A172 (cell line): ENCODE measurements at places on chromosomes 13 and 19. TPM values are rescaled to one million over a fixed set of nuclear protein-coding genes. Genes with fewer than 3 reads are reported as not detected.
A peak's percentile ranks its signal among the peaks of the same experiment; 100 is the strongest.

- no peak for DNase-seq
Measured at GRCh38 chr13:86922936-86923335, 748.2 kb upstream of the SLITRK5 start.

GRCh38 chr13:112777637-112778406 is 88.0 kb downstream of the ATP11A start:
- no peak for DNase-seq

GRCh38 chr13:75864718-75865117 is 228.6 kb downstream of the LMO7 start:
- DNase-seq: no peak

- DNase-seq: no peak
Measured at GRCh38 chr13:46490129-46490528, 62.8 kb upstream of the LRCH1 start.

DNA sequence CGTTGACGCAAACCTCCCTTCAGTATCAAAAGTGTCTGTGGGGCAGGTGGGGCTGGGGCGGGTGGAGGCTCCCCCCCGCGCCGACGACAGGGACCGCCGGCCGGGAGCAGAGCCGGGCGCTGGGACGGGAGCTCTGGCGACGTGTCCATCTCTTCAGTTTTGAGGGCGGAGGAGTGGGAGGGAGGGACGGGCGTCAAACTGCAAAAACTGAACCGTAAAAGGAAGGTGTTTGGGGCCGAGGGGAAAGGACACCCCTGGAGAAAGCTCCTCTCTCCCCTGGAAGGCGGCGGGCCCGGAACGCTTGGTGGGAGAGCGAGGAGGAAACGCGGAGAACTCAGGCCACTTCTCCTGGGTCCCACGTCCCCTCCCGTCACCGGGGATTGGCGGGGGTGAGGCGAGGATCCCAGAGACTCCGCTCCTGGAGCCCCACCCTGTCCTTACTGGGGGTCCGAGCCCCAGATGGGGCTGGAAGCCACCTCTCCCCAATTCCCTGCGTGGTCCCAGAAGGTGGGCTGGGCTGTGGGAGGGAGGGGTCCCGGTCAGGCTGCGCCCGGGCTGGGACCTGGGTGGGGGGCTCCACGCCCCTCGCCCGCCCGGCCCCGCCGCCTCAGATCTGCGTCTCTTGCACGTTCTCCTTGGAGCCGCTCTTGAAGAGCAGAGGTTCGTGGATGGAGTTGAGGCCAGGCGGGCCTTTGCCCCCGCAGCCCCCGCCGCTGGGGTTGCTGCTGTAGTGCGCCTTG is 3.4 kb upstream of the ASPDH start:
- no peak for DNase-seq

- peak; percentile 24 for DNase-seq
Measured at GRCh38 chr13:74134777-74135325, 647 bp upstream of the KLF12 start.

DNA sequence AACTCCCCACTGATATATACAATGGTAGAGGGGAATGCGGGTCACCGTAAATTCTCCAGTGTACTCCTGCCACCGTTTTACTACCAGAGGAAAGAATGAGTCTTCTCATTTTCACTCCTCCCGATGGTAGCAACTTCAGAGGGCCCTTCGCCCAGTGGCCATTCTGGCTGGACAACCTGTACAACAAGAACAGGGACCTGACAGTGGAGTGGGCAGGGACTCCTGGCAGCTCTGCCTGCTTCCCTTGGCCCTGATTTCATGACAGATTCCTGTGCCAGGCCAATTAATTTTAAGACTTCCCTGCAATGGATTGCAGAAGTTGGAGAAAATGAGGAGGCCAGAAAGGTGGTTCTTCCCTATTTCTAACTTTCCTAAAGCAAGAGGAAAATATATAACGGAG is 148.9 kb downstream of the GPC6 start:
- DNase-seq: no peak

DNA sequence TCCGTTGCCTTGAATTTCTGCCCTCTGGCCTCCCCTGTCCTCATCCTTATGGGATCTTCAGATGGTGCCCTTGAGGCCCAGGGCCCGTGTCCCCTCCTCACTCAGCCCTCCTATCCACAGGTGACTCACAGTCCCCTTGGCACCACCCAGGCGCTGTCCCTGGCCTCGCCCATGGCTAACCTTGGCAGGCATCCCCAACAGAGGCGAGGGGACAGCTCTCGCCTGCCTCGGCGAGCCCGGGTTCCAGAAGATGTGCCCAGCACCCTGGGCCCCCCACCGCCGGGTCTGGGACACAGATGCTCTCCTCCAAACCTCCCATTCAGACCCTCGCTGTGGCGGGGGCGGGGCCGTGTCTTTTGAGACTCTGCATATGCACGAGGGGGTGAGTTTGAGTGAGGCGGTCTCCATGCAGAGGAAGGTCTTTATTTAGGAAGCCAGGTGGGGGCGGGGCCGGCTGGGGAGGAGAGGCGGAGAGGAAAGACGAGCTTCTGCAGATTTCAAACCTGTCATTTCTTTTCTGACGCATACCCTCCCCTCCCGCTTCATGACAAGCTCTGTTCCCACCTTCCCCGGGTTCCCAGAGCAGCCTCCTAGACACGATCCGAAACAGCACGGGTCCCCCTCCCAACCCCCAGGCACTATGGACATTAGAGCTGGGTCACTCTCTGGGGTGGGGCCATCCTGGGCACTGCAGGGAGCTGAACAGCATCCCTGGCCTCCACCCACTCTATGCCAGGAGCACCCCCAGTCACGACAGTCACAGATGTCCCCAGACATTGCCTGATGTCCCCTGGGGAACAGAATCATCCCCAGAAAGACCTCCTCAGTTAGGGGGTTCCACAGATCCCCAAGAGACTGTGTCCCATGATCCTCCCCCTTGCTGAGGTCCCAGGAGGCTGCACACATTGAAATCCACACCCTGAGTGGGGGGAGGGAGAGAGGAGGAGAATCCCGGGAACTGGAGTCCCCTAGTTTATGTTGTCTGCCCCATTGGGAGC is 48.5 kb downstream of the GNG7 start:
- no peak for DNase-seq

DNA sequence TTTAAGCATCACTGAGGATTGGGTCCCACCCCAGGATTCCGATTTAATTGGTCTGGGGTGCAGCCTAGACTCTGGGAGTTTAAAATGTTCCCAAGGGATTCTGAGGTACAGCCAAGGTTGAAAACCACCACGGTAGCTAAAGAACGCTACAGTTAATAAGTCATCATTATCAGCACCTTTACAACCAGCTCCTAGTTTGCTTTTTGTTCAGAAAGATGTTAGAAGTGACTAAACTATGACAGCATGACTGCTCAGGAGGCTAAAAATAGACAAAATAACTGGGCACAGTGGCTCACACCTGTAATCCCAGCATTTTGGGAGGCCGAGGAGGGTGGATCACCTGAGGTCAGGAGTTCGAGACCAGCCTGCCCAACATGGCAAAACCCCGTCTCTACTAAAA is 11.7 kb upstream of the EPSTI1 start:
- no peak for DNase-seq

- no peak for DNase-seq
Measured at GRCh38 chr13:56066321-56066720, 1074.4 kb upstream of the PRR20A start.

- DNase-seq: no peak
Measured at GRCh38 chr13:38073931-38074330, 204.4 kb upstream of the TRPC4 start.

GRCh38 chr13:91154558-91155353 is 192.7 kb upstream of the MIR17HG start:
- no peak for DNase-seq

GRCh38 chr19:1206864-1207450 is 1.4 kb downstream of the STK11 start:
- DNase-seq: no peak

DNA sequence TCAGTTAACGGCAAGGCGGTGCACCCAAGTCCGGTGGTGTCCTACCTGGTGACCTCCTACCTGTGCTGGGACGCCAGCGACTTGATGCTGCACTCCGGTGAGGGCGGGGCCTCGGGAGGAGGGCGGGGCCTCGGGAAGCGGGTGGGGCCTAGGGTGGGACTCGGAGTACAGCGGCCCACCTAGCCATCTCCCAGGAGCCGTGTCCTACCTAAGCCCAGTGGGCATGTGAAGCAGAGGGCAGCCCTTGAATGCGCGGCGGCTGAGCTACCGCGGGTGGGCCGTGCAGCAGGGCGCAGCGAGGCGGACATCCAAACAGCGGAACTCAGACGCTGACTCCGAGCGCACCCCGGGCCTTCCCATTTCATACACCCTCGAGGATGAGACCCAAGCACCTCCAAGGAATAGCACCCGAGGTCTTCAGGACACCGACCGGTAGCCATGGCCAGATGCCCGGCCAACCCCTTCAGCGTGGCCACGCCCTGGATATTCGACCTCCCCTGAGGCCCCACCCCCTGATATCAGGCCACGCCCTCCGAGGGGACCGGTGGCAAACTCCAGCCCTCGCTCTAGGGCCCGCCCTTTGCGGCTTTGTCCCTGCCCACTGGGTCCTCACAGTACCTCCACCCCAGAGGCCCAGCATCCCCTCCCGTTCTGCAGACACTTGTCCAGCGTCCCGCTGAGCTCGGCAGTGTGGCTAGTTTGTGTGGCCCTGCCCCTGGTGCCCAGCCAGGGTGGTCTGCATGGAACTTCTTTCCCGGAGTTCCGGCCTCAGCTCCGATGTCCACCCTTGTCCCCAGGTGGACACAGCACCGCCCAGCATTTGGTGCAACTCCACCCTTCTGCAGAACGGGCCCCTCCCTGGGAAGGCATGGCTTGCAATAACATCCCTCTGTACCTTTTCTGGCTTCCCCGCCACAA is 5.4 kb downstream of the KLK1 start:
- no peak for DNase-seq

DNA sequence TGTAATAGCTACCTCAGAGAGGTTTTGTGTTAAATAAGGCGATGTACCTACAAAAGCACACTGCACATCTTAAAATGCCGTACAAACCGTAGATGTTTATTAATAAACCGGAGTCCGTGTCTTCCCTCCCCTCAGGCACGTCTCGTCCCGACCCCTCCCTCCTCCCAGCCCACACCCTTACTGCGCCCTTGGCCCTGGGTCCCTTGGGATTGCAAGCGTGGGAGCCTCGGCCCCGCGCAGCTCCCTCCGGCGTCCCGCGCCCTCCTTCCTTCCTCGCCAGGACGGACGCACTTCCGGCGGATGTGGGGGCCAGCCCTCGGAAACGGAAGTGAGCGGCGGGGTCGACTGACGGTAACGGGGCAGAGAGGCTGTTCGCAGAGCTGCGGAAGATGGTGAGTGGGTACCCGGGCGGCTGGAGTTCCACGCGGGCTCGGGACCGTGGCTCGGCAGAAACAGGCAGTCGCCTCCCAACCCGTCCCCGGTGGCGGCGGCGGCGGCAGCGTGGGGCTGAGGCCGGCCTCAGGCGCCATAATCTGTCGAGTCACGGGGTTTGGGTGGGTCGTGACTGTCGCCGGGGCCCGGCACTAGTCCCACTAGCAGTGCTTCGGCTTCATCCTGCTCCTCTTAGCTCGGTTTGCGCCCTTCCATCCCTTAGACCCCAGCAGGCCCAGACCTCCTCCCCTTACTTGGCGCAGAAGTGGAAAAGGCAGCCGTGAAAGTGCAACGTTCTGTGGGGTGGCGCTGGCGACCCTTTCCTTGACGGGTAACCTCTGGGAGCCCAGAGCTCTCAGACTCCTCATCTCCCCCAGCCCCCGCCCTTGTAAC is at the start of gene POMP:
Gene POMP (plus strand): TSS at position 335 of the 825 bp plus-strand sequence. CDS start 55 bp downstream, at position 390.
- DNase-seq: peak; percentile 74

DNA sequence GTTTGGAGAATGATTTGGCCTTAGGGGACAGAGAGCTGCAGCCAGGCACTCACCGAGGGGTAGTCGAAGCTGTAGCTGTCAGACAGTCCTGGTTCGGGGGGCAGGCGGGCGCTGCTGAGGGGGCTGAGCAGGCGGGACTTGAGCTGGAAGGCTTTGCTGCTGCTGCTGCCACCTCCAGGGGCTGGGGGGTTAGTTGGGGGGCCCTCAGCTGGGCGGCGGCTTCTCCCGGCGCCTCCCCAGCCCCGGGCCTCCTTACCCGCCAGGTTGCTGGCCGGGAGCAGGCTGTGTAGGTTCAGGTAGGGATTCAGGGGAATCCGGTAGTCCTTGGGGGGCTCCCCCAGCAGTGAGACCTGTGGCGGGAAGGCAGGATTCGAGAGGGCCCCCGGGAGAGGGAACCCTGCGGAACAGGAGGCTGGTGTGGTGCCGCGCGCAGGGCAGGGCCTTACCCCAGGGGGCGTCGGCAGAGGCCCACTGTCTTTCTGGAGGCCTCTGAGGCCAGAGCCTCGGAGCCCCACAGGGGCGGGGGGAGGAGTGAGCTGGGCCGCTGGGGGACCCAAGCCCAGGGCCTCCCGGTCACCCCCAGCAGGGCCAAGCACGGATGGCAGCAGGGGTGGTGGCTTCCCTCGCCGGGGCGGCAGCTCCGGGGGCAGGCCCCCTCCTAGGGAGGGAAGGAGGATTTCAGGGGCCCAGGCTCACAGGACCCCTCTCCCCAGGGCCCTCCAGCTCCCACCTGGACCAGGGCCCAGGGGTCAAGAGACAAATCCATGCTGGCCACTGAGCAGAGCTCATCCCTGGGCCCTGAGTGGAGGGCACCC is 5.0 kb upstream of the FDX2 start:
- DNase-seq: no peak

- DNase-seq: no peak
Measured at GRCh38 chr19:694481-695351, 536 bp downstream of the PRSS57 start.

DNA sequence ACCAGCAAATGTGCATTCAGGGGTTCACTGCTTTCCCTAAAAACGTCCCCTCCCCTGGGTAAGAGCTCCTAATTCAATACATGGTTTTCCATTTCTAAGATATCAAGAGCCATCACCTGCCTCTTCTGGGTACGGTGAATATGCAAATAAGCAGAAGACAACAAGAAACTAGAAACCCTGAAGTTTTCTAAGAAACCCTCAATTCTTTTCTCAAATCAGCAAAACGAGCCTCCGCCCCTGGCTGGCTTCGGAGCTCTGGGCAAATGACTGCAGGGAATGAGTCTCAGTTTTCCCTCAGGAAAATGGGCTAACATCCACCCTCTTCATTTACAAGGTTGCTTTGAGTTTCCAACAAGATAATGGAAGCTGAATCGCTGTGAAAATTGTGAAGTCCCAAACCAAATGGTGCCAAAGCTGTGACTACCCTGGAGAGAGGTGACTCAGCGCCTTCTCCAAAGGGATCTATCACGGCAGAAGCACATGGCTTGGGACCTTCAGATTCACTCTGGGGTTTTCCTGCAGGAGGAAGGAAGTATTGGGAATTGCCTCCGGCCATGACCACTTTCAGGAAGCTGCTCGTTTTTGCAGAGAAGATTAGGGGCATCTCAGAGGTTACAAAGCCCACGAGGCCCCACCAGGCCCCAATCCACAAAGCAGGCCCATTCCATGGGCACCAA is 26.6 kb downstream of the KLF2 start:
- peak; percentile 66 for DNase-seq

DNA sequence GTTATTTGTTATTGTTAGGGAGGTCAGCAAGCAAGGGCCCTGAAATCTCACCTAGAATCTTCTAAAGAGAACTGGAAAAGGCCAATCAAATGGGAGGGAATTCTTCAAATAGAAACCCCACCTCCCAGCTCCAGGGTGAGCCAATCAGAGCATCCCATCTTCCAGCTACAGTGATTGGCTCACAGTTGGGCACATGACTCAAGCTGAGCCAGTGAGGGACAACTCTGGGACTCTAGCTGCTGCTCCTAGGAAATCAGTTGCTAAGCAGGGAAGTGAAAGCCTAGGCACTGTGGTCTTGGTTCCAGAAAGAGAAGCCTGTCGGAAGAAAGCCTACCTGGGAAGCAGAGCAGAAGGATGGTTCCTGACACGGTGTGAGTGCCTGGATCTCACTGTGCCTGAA is 13.4 kb downstream of the TM6SF2 start:
- peak; percentile 50 for DNase-seq

The NLRP11 gene
- 2.5 and 4.9 TPM in 2 replicates for total RNA-seq

The ONECUT3 gene
- total RNA-seq: not detected in 2 replicates

The PSG6 gene
- not detected in 2 replicates for total RNA-seq

The ATP4B gene
- total RNA-seq: not detected in 2 replicates

The KLK15 gene
- total RNA-seq: not detected in 2 replicates

The OLFM2 gene
- total RNA-seq: 0.77 and 2.2 TPM in 2 replicates

The VN1R4 gene
- not detected in 2 replicates for total RNA-seq

The TINCR gene
- total RNA-seq: 0.50 and 1.8 TPM in 2 replicates
